Activated CD4-positive, alpha-beta T cell treated with anti-CD3 and anti-CD28 coated beads, Interleukin-2, amount 10 ng/mL, durations not matched to agents 7 days and 5 days (primary cell): ENCODE measurements at places on chromosomes 3 and 15. TPM values are rescaled to one million over a fixed set of nuclear protein-coding genes. Genes with fewer than 3 reads are reported as not detected.

The MUSTN1 gene
- 2.8 TPM for total RNA-seq

The NXPE3 gene
- total RNA-seq: 28.5 TPM

The SLC28A1 gene
- total RNA-seq: not detected

The ECE2 gene
- not detected for total RNA-seq

The RTP3 gene
- not detected for total RNA-seq

The ALDH1L1 gene
- total RNA-seq: not detected

The MRAS gene
- not detected for total RNA-seq

The STX19 gene
- total RNA-seq: not detected

The GOLGA6L9 gene
- total RNA-seq: 1.8 TPM

The CNTN3 gene
- not detected for total RNA-seq

The GOLGA6B gene
- not detected for total RNA-seq

The ZNF445 gene
- total RNA-seq: 22.4 TPM

The GPD1L gene
- 21.5 TPM for total RNA-seq

The CCDC54 gene
- not detected for total RNA-seq

The CLEC3B gene
- 0.30 TPM for total RNA-seq

The RAP2B gene
- 23.7 TPM for total RNA-seq

The AGBL1 gene
- not detected for total RNA-seq

The ZBTB47 gene
- total RNA-seq: 0.22 TPM

The ACTRT3 gene
- 0.20 TPM for total RNA-seq

The WDR93 gene
- total RNA-seq: not detected

The FSIP1 gene
- 0.48 TPM for total RNA-seq

The SMCO1 gene
- not detected for total RNA-seq

The KIF7 gene
- 0.67 TPM for total RNA-seq

The VGLL3 gene
- total RNA-seq: not detected

The GASK1A gene
- not detected for total RNA-seq

The UACA gene
- 4.1 TPM for total RNA-seq

The ANKUB1 gene
- total RNA-seq: not detected

The SNTN gene
- not detected for total RNA-seq

The HYAL3 gene
- total RNA-seq: 9.2 TPM

The SLC51B gene
- total RNA-seq: not detected

The DPH3 gene
- total RNA-seq: 12.6 TPM

The LSAMP gene
- total RNA-seq: not detected

The LRRN1 gene
- 0.46 TPM for total RNA-seq

The THUMPD3 gene
- total RNA-seq: 48.0 TPM

The PSMD6 gene
- 75.0 TPM for total RNA-seq

The PLSCR2 gene
- not detected for total RNA-seq

The SERINC4 gene
- 0.37 TPM for total RNA-seq

The MAP1A gene
- 9.8 TPM for total RNA-seq

The SCN11A gene
- 0.02 TPM for total RNA-seq

The SLC6A11 gene
- not detected for total RNA-seq

The UPK1B gene
- total RNA-seq: not detected
